ENCODE measurements at places on chromosomes 5 and 9. TPM values are rescaled to one million over a fixed set of nuclear protein-coding genes. Genes with fewer than 3 reads are reported as not detected.

The ACOT12 gene
- 0.09 TPM for polyA plus RNA-seq

The KIF20A gene
- polyA plus RNA-seq = 9.8 TPM

The BTNL3 gene
- polyA plus RNA-seq = 25.6 TPM

The GAS1 gene
- 9.0 TPM for polyA plus RNA-seq

The FAM153A gene
- not detected for polyA plus RNA-seq

The DROSHA gene
- 26.4 TPM for polyA plus RNA-seq

The SPATA31D4 gene
- polyA plus RNA-seq = 0.23 TPM

The PHF24 gene
- not detected for polyA plus RNA-seq

The GRM6 gene
- not detected for polyA plus RNA-seq

The GADD45G gene
- polyA plus RNA-seq = 8.6 TPM
